BJ (cell line): ENCODE measurements at places on chromosomes 7 and 10.
A peak's percentile ranks its signal among the peaks of the same experiment; 100 is the strongest.

DNA sequence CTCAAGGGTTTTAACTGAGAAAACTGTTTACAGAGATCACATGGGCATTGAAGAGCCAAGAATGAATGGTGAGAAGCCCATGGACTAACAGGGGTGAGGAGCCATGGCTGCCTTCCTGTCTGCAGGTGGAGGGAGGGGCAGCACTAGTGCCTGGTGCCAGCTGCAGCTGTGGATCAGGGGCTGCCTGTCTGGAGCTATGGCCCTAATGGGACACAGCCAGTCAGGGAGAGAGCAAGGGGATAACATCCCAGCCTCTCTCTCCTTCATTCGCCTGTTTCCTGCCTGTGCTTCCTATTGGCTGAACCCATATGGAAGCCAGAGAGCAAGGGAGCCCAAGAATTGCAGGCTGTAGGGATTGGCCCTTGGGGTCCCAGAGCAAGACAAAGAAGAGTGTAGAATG is 125.8 kb upstream of the GAD2 start:
- no peak for DNase-seq

DNA sequence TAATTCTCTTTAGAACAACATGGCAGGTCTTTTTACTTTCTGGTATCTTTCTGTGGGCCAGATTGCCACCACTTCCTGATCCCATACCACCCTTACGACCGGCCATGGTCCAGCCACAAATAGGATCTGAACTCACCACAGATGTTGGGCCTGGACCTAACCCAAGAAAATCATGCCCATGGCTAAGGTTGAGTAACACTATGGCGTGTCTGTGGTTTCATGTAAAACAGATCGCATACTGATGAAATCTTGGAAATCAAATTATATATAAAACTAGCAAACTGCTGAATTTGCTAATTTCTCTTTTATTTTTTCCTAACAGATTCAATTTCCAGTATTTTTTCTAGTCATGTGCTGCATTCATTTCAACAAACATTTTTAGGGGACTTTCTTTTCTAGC is 77.2 kb downstream of the CH25H start:
- DNase-seq, result peak; percentile 91

DNA sequence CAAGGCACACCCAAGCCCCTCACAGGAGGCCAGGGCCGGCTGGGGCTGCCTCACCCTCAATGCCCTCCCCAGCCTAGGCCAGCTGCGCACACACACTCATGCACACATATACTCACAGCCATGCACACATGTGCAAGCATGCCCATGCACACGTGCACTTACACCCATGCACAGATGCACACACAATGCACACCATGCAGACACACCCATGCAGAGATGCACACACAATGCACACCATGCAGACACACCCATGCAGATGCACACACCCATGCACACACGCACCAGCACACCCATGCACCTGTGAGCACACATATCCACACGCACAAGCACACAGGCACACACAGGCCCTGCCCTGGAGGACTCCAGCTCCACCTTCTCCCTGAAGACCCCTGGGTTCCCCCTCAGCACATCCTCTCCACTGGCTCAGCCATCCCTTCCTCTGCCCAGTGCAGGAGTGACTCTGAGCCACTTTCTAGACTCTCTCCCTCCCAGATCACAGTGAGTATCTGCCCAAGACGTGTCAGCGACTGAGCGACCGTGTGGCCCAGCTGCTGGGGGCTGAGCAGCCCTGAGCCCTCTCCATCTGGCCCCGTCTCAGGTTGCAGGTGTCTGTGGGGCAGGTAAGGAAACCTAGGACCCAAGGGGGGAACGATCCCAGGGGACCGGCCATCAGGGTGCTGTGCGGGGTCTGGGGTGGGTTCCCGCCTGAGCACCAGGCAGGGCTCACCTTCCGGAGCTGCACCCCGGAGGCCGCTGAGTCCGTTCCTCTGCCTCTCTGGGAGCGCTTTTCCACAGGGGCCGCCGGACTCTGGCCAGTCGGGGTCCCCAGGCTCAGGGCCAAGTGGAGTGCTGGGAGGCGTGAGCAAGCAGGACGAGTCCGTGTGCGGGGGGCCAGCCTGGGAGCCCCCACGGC is 25.8 kb downstream of the AP5Z1 start:
- no peak for DNase-seq

DNA sequence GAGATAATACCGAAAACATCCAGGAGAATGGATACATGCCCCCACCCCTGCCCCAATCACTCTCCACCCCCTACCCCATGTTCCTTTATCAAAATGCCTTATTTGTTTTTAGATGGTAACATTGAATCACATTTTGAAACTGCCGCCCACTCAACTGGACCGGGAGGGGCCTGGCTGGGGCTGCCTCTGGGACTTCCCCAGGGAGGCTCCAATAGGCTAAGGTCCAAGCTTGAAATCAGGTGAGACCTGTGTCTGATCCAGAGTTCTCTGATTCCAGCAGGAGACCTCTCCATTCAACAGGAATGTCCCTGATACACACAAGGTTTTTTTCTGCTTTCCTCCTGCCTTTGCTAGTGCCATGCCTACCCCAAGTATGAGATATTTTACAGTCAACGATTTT is 43.8 kb upstream of the ACSL5 start:
- no peak for DNase-seq

GRCh38 chr7:113715981-113716856 is 202.6 kb downstream of the PPP1R3A start:
- no peak for DNase-seq

- no peak for DNase-seq
Observed at GRCh38 chr7:73932364-73932763, 71.4 kb downstream of the TMEM270 start.

DNA sequence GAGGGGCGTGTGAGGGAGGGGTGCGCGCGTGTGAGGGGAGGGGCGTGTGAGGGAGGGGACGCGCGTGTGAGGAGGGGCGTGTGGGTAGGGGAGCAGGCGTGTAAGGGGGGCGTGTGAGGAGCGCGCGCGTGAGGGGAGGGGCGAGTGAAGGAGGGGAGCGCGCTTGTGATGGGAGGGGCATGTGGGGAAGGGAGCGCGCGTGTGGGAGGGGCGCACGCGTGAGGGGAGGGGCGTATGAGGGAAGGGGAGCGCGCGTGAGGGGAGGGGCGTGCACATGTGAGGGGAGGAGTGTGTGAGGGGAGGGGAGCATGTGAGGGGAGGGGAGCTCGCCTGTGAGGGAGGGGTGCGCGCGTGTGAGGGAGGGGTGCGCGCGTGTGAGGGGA is 19.1 kb downstream of the MXI1 start:
- no peak for DNase-seq
